ENCODE measurements at places on chromosomes 4 and X. TPM values are rescaled to one million over a fixed set of nuclear protein-coding genes. Genes with fewer than 3 reads are reported as not detected.

The FAAH2 gene
- total RNA-seq = not detected

The UGT2A1 gene
- total RNA-seq = not detected

The SATL1 gene
- not detected for total RNA-seq

The SMIM31 gene
- total RNA-seq = not detected

The SOX3 gene
- total RNA-seq = not detected

The CT45A10 gene
- total RNA-seq = not detected

The SHISA3 gene
- 0.68 TPM for total RNA-seq

The FAM47E gene
- 13.7 TPM for total RNA-seq

The SPATA4 gene
- total RNA-seq = not detected

The AMBN gene
- not detected for total RNA-seq

The MSANTD1 gene
- total RNA-seq = 0.51 TPM
